ENCODE measurements at places on chromosomes 7 and 10.

GRCh38 chr7:36045326-36045725, 107.7 kb upstream of the EEPD1 start:
- DNase-seq: no peak

GRCh38 chr7:116534790-116535189, 10.0 kb downstream of the CAV1 start:
- DNase-seq: no peak

GRCh38 chr10:33772370-33773252, 438.1 kb upstream of the NRP1 start:
- no peak for DNase-seq

DNA sequence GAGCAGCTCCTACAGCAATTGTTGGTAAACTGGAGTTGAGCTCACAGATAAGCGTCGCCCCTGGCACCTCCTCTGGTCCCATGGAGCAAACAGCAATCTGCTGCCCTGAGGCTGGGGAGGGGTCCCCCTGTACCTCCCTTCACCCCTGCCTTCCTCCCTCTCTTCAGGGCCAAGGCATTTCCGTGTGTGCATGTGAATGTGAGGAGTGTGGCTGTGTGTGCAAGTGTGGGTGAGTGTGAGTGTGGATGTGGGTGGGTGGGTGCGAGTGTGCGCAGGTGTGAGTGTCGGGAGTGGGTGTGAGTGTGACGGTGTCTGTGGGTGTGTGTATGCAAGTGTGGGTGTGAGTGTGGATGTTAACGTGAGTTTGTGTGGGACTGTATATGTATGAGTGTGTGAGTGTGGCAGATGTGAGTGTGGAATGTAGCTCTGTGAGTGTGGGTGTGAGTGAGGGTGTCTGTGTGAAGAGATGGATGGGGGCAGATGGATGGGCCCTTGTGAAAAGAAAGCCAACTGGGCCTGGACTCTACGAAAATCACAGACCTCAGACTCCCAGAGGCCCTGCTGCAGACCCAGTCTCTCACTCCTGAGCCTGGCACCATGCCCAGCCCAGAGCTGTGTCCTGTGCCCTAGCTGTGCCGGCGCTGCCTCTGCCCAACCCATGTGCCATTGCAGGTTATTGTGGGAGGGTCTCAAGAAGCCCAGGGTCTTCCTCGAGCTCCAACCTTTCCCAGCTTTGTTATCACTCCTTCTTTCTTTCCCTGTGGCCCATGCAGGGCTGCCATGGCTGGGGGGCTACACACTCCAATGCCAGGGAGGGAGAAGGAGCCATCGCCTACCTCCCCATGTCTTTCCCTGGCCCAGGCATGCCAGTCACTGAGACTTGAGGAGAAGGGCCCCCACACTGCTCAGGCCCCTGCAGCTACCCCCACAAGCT, 73.9 kb downstream of the GRID1 start:
- DNase-seq: no peak

- no peak for DNase-seq
Observed at GRCh38 chr7:130990178-130990832, 256.3 kb upstream of the KLF14 start.

- no peak for DNase-seq
Observed at GRCh38 chr7:86660950-86661462, 17.3 kb downstream of the GRM3 start.

- DNase-seq: no peak
Observed at GRCh38 chr7:14720785-14721184, 181.8 kb downstream of the DGKB start.

DNA sequence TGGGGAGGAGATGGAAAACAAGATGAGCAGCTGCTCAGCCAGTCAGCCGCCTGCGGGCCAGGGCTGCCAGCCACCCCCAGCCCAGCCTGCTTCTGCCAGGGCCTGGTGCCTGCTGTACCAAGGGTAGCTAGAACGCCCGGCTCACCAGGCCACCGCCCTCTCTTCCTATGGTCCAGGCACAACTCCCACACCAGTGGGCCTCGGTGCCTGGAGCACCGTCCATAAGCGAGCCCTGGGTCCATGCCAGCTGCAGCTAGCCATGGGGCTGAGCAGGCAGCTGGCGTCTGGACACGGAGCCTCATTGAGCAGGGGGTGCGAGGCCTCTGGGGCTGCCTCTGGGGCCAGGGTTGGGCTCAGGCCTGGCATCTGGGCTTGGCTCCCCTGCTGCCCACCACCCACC, 8.5 kb upstream of the RABGEF1 start:
- no peak for DNase-seq

DNA sequence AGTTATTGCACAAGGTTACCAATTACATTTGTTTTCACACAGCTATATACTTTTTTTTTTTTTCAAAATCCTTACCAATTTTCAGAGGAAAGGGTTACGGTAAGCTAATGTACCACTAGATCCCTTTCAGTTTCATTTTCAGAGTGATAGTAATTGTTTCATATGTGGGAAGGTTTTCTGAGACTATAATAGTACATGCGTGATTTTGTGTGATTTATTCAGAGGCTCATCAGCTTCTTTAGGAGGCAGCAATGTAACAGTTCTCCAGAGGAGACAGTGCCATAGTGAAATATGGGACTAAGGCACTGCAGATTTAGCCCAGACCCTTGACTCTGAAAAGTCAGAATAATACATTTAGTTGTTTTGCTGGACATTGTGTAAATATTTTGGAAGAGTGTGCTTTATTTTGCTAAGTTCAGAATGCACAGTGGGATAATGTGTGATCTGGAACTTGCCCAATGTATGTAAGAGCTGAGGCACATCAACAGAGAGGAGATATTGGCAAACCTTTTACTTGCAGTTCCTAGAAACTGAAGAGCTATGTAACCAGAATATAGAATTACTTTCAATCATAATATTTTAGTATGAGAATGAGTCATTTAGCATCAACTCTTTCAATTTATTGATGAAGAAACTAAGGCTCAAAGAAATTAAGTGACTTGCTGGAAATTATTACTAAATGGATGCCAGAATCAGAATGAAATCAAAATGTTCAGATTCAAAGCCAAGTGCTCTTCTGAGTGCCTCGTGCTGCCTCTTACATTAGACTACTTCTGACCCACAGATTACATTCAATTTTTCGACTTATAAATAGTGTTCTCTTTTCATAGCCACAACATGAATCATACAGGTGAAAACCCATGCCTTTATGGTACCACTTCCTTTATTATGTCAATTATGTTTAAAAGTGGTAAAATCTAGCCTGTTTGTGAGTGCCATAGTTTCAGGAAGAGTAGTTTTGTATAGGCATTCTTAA, 207.7 kb upstream of the TEX47 start:
- DNase-seq: no peak

GRCh38 chr10:72056932-72057751, 31.2 kb downstream of the SPOCK2 start:
- no peak for DNase-seq

- DNase-seq: no peak
Observed at GRCh38 chr10:86376403-86376802, 9.8 kb upstream of the GRID1 start.

- DNase-seq: no peak
Observed at GRCh38 chr7:148238761-148239325, 351.7 kb upstream of the C7orf33 start.

DNA sequence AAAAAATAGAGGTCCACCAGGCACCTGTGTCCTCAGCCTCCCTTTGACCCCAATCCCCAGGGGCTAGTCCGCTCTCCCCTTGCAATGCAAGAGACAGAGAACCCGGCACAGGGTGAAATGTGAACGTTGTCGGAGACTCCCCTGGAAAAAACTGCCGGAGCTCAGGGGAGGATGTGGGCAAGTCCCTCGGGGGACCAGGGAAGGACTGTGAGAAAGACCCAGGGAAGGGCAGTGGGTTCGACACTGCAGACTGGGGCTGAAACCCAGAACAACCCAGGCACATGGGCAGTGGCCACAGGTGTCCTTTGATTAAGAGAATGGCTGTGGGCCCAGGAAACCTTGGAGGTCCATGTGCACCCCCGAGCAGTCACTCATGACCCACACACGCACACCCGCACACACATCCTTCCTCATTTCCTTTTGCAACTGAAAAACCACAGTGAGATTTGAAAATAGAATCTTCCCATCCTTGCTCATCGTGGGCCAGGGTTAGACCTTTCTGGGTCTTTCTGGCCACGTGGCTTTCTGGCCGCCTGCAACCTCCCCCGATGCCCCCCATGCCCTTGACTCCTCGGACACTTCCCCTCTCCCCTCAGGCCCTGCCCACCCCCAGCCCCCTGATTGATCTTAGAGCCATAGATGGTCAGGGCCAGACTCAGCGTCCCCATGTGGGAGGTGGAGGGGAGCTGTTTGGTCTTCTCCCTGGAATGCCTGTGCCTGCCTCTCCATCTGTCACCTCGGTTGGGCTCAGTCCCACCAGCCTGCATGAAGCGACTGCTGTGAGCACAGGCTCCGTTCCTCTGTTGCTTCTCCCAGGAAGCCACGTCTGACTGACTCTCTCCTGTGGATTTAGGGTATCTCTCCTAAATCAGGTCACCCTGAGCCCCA, 7.9 kb downstream of the LAT2 start:
- no peak for DNase-seq

GRCh38 chr10:78849115-78849514, 219.7 kb upstream of the ZMIZ1 start:
- DNase-seq: no peak

GRCh38 chr7:24757353-24758275, at the start of gene GSDME:
Gene GSDME, minus strand, starts transcription at chr7:24757464. Its CDS starts 7,690 bp downstream, at chr7:24749774.
- peak; percentile 18 for DNase-seq

- DNase-seq: peak; percentile 23
Observed at GRCh38 chr7:36863901-36864701, 139.8 kb upstream of the AOAH start.

DNA sequence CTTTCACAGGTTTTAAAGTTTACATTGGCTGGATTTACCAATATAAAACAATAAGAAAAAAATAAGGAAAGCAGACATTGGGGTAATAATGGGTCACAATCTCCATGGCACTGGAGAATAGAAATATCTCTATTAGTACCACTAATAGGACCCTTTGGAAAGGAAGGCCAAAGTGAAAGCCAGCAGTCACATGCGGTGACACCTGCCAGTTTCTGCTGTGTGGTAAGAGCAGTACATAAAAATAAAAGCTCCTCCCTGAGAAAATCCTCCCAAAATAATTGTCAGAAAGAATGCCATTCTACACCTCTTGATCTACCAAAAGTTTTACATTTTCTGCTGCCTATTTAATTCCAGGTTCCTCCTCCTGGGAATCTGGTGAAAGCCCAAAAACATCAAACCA, 30.4 kb upstream of the SLC13A1 start:
- DNase-seq: no peak

GRCh38 chr10:129719415-129719739, 244.7 kb downstream of the EBF3 start:
- DNase-seq: no peak

GRCh38 chr7:55239406-55239805, 125.7 kb upstream of the LANCL2 start:
- DNase-seq: no peak

DNA sequence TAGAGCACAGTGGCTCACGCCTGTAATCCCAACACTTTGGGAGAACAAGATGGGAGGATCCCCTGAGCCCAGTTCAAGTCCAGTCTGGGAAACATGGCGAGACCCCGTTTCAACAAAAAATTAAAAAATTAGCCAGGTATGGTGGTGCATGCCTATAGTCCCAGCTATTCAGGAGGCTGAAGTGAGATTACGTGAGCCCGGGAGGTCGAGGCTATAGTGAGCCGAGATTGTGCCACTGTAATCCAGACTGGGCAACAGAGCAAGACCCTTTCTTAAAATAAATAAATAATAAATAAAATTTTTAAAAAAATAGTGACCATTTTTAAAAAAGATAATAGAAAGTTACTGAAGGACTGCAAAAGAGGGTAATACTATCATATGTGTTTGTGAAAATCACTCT, 28.8 kb downstream of the MTPAP start:
- DNase-seq: no peak

DNA sequence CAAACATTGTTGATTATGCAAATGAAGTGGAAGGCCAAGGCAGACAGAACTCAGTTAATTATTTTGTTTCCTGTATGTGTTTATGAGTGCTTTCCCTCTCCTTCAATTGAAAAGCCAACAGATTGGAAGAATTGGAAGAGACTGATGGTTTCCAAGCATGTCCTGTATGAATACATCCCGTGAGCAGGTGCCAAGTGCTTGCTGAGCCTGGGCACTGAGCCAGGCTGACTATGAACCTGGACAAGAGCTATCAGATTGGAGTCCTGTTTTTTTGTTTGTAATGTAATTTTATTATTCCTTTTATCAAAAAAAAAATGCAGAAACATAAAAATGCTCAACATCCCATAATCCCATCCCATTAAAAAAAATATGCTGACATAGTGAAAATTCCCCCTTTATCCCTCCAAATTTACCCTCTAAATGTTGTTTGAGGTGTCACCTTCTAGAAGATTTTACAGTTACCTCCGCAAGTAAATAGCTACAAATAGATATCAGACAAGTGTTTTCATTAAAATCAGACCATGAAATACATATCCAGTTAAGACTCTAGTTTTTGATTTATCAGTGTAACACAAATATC, 449.5 kb downstream of the GRID1 start:
- no peak for DNase-seq

DNA sequence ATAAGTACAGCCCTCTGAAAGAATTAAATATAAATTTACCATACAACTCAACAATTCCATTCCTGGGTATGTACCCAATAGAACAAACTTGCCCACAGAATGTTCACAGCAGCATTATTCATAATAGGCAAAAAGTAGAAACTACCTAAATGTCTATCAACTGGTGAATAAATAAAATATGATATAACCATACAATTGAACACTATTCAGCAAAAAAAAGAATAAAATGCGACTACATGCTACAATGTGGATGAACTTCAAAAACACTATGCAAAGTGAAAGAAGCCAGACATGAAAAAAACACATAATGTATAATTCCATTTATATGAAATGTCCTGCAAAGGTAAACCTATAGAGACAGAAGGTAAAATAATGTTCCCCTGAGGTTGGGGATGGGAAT, 2.0 kb upstream of the CPN1 start:
- no peak for DNase-seq

GRCh38 chr10:100019787-100020141, 10.0 kb upstream of the DNMBP start:
- no peak for DNase-seq

DNA sequence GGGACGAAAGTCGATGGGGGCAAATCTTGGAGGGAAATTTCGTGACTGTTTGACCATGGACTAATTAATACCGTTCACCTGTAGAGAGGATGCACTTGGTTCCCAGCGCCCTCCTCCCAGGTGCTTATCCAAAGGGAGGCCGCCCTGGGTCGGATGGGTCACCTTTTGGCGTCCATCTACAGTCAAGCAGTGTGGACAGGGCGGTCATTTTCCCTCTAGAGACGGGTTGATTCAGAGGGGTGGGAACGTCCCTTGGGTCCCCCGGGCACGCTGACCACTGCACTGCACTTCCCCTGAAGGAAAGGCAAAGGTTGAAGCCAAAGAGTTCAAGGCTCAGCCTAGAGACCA, 2.0 kb downstream of the PRR15 start:
- no peak for DNase-seq
